ENCODE measurements at places on chromosomes 2 and 18.

DNA sequence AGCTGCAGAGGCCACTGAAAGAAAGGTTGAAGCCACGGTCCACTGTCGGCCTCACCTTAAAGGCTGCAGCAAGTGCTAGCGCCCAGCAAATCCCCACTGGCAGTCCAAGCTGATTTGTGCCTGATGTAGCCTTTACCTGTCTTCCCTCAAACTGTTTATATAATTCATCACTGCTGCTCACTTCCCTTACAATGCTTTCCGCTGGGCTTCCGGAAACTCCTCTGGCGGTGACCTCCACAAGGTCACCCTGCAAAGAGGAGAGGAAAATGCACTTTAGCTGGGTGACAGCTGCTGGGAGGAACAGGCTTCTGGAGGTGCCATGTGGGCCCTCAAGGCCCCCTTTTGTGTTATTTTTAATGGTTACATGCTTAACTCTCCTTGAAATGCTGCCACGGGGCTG lies 126.2 kb downstream of the CMPK2 start:
- no peak for DNase-seq

DNA sequence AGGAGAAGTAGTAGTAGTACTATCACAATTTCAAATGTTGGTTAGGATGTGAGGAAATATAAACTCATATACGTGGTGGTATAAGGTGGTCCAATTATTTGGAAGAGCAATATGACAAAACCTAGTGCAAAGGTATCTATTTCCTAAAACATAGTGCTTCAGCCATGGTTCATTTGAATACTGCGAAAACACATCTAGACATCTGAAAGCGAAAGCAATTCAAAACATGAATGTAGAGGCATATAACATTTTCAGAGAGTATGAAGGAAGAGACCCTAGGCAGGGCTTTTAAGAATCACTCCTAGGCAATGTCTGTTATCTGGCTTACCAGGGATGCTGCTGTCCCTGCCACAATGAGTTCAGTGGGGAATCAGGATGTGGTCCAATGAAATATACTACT lies 1085.8 kb downstream of the TDRD15 start:
- no peak for DNase-seq

DNA sequence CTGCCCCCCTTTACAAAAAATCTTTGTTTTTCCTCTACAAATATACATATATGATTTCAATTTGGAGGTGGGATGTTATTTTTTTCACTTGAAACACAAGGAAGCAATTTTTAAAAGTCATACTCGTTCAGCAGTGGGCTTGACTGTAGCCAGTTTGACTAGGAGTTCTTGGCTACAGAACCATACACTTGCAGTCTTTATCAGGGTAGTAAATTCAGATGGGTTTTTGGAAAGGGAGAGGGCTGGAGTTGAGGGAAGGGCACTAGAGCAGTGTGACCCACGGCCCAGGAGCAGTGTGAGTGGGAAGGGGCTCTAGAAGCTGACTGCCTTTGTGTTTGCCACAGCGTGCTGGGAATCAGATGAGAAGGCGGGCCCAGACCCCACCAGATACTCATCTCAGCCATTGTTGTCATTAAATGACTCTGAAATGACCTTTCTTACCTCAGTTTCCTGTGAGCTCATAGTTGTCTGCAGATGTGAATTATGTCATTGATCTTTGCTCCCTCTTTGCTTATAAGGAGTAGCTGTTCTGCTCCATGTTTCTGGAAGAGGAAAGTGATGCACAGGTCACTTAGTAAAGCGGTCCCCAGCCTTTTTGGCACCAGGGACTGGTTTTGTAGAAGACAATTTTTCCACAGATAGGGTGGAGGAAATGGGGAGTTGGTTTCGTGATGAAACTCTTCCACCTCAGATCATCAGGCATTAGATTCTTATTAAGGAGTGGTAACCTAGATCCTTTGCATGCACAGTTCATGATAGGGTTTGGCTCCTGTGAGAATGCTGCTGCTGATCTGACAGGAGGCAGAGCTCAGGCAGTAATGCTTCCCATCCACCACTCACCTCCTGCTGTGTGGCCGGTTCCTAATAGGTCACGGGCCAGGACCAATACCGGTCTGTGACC lies 116.8 kb downstream of the SPTBN1 start:
- no peak for DNase-seq

GRCh38 chr2:33929467-33929866 lies 330.4 kb upstream of the FAM98A start:
- no peak for DNase-seq

- DNase-seq, result no peak
Measured at GRCh38 chr2:71791061-71791450, 337.7 kb downstream of the DYSF start.

DNA sequence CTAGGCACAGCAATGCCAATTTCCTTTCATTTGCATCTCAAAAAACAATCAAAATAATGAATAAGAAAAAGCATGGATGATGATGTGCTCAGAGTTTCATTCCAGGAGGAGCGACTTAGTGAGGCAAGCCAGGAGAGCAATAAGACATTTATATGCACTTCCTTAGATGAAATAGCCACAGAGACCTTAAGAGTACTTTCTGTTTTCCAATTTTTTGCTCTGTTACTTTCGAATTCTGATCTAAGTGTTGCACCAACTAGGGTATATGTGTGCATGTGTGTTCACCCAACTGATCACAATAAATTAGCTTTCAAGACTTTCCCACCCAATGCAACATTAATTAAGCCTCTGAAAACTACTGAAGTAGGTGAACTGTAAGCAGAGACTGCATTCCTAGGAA lies 709 bp downstream of the RAB27B start:
- no peak for DNase-seq

GRCh38 chr2:64029116-64029665 lies 10.0 kb upstream of the VPS54 start:
- DNase-seq, result no peak
